ENCODE measurements at places on chromosomes 5 and 9. TPM values are rescaled to one million over a fixed set of nuclear protein-coding genes. Genes with fewer than 3 reads are reported as not detected.

GRCh38 chr5:158519433-158520021 lies 580.2 kb downstream of the EBF1 start:
- 0 out of 2 replicates have a peak, but pooled peaks cover 3% of the 10 kb centered on the region for H3K27me3 ChIP-seq
- no peak overlapping the region for H3K4me3 ChIP-seq
- no peaks in the 10 kb centered on the region for H3K4me1 ChIP-seq
- no peaks in the 10 kb centered on the region for H3K36me3 ChIP-seq
- DNase-seq = no peak
- H3K27ac ChIP-seq = no peak overlapping the region

The CARTPT gene
- total RNA-seq = not detected

GRCh38 chr5:169165052-169165451 lies 135.9 kb downstream of the SLIT3 start:
- peaks cover 81% of the 10 kb centered on the region for H3K27me3 ChIP-seq
- H3K4me1 ChIP-seq = no peaks in the 10 kb centered on the region
- DNase-seq = no peak
- no peak overlapping the region for H3K4me3 ChIP-seq
- H3K27ac ChIP-seq = no peak overlapping the region

- H3K4me1 ChIP-seq = peaks cover 9% of the 10 kb centered on the region
- H3K27ac ChIP-seq = no peak overlapping the region
- DNase-seq = no peak
- H3K4me3 ChIP-seq = no peak overlapping the region
- H3K27me3 ChIP-seq = no peaks in the 10 kb centered on the region
Measured at GRCh38 chr5:167810573-167810972, 480.9 kb upstream of the WWC1 start.
